KBM-7 (cell line): ENCODE measurements at places on chromosomes 7 and 10.

DNA sequence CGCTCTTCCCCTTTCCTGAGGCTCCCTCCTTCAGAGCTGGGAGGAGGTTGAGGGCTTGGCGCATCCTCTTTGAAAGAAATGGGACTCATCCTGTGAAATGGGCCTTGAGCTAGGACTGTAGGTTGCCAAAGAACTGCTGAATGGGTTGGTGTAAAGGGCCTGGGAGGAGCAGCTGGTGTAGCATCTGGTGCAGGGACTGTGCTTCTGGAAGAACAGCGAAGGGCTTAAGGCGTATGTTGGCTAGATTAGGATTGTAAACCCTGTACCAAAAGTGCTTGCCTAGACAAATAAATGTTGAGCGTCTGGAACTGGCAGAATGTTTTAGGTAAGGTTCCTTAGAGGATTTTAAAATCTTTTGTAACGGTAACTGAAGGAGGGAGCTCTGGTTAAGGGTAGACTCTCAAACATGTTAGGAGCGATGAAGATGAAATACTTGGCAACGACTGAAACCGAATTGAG is 563 bp downstream of the STAM start:
- no peak for DNase-seq

DNA sequence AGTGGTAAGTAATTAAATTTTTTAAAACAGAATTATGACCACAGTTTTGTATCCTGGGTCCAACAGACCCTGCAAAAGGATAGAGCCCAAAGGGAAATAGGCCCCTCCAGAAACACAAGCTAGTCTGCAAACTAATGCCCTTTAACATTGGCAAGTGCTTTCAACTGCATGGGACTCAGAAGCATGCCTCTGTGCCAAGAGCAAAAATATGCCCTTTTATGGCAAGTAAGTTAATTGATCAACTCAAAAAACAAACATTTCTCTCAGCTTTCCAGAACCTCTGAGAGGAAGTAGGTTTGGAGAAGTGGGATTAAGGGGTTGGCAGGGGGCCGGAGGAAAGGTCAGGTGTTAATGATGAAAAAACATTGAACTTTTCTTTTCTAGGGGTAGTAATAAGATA is 186.6 kb upstream of the PRSS1 start:
- no peak for DNase-seq

DNA sequence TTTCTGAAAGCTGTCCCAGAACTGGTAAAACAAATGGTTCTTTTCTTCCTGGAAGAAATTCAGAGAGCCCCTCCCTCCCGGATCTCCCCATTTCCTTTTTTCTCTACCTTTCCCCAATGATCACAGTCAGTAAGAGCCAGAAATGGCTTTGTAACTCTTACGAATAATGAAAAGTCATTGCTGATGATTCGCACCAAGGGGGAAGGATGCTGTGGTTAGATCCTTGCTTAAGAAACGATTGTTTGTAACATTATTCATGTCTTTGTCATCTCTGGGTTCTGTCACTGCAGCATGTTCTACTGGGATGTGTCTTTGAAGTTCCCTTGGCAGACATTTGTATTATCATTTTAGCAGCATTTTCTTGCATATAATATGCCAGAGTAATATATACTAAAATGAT is 138.9 kb downstream of the CACNB2 start:
- no peak for DNase-seq

DNA sequence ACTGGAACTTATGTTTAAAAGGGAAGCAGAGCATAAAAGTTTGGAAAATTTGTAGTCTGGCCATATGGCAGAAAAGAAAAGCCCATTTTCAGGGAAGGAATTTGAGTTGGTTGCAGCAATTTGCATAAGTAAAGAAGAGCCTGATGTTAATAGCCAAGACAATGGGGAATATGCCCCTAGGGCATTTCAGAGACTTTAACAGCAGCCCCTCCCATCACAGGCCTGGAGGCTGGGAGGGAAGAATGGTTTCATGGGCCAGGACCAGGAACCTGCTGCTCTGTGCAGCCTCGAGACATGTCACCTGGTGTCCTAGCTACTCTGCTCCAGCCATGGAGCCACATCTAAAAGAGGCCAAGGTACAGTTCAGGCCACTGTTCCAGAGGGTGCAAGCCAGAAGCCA is 35.3 kb downstream of the HTR7 start:
- no peak for DNase-seq

- peak; percentile 39 for DNase-seq
These were observed 55.0 kb downstream of the PODXL start for GRCh38 chr7:131501422-131501821.

DNA sequence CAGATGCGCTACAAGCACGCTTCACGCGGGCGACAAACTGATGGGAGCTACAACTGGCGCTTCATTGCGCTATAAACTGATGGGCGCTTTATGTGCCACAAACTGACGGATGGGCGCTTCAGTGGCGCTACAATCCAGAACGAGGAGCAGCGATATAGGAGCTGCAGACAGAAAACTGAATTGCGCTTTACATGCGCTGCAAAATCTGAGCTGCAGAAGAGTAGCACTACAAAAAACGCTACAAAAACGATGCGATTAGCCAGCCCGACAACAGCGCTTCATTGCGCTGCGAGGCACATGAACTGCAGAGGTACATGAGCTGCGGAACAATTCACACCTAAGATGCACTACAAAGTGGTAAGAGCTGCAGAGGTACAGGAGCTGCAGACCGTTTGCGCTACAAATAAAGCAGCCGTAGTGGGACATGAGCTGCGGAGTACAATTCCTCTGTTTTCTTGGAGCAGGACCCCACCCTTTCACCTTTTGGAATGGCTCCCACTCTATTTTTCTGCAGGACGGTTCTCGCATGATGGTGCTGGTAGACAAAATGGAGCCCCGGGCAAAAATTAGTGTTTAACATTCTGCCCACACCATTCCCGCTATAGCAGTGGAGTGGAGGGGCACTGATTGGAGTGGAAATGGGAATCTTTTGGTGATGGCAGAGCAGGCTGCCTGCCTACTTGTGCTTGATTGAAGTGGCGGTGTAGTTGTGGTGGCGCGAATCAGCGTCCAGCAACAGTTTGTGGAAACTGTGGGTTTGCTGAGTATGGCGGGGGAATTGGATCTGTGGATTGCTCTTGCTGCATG is 1.2 kb upstream of the SGCE start:
- peak; percentile 55 for DNase-seq

GRCh38 chr10:94780844-94781243 is 18.4 kb downstream of the CYP2C19 start:
- no peak for DNase-seq

GRCh38 chr7:1917221-1918062 is 247.4 kb downstream of the ELFN1 start:
- no peak for DNase-seq

DNA sequence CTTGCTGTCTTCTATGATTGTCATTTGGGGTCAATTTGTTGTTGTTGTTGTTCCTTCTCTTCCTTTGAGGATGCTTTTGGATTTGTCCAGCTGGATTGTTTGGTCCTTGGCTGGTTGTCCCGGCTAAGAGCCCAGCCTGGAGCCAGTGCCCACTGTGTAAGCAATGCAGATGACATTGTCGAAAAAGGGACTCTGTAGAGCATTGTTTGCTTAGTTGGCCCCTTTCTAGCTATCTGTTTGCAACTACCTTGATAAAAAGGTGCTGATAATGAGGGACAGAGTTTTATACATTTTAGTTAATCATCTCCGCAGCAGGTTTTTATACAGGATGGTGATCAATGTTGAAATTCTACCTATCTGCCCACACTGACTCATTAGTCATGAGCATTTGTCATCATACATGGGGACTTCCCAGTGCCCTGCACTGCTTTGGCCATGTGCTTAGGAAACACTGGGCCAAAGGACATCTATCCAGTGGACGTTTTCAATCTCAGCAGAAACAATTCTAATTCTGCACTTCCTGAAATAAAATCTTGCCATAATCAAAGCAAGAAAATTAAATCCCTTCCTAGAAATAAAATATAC is 311.9 kb downstream of the GRM8 start:
- no peak for DNase-seq

- no peak for DNase-seq
These were observed 80.0 kb upstream of the PRKAR2B start for GRCh38 chr7:106964466-106964865.

GRCh38 chr7:55508221-55509011 is 63.9 kb downstream of the VOPP1 start:
- DNase-seq: no peak

- DNase-seq: peak; percentile 66
These were observed 16.8 kb upstream of the ABCB5 start for GRCh38 chr7:20598459-20599309.

- DNase-seq: no peak
These were observed 424.0 kb downstream of the PLXNA4 start for GRCh38 chr7:132152131-132152889.

DNA sequence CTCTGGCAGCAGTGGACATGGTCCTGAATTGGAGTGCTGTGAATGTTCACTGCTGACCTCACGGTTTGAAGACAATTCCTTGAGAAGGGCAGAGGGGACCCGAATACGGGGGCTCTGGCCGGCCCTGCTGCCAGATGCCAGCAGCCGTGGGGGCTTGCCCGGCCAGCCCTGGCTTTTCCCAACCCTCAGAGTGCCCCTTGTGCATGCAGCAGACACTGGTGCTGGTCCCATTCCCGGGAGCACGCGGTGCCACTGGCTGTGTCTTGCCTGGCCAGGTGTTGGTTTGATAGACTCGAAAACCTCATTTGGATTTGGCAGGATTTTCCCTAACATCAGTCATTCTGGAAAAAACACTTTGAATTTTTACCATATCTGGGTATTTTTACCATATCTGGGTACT is 49.1 kb downstream of the LHPP start:
- no peak for DNase-seq

GRCh38 chr7:73606801-73607691 is 17.3 kb downstream of the MLXIPL start:
- peak; percentile 58 for DNase-seq

- DNase-seq: no peak
These were observed 33.0 kb upstream of the NOBOX start for GRCh38 chr7:144436500-144436899.

DNA sequence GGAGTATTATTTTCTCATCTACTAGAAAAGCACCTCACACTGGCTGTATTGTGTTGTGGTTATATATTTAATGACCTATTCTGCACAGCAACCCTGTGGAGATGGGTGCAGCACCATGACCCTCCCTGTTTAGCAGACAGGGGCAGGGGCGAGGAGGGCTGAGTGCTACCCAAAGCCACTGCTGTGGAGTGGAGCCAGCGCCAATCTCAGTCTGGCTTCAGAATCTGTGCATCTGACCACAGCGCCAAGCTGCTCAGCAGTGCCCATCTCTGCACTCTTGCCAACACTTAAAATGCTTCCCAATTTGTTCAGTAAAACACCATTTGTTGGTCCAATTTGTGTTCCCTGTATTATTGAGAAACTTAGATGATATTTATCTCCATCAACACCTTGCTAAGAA is 239.1 kb downstream of the ZMYND11 start:
- no peak for DNase-seq

DNA sequence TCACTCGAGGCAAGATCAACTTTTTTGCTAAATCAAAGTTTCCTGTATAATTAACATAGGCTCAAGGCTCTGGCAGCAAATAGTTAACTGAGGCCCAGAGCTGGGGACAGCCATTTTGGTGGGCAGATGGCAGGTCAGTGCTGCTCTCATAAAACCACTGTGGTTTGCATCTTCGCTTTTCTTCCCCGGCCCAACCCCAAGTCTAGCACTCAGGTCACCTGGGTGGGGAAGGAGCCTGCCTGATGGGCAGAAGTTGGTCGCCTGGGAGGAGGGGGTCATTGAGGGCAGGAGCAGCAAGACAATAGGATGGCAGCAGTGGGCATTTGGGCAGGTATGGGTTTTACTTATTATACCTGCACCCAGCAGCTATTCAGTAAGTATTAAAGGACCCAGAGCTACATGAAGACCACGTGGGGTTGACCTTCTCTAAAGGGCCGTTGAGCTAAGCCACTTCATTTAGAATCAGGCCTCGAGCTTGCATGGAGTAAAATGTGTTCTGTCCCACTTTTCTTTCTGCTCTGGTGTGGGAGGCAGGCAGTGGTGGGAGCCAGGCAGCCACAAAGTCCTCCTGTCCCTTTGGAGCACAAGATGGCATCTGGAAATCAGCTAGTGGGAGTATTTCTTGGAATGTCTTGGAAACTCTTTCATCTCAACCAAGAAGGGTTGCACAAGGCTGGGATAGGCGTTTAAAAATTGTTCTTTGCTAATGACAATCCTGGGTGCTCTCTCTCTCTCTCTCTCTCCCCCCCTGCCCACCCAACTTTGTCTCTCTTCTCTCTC is 133.4 kb downstream of the SPAG6 start:
- no peak for DNase-seq

DNA sequence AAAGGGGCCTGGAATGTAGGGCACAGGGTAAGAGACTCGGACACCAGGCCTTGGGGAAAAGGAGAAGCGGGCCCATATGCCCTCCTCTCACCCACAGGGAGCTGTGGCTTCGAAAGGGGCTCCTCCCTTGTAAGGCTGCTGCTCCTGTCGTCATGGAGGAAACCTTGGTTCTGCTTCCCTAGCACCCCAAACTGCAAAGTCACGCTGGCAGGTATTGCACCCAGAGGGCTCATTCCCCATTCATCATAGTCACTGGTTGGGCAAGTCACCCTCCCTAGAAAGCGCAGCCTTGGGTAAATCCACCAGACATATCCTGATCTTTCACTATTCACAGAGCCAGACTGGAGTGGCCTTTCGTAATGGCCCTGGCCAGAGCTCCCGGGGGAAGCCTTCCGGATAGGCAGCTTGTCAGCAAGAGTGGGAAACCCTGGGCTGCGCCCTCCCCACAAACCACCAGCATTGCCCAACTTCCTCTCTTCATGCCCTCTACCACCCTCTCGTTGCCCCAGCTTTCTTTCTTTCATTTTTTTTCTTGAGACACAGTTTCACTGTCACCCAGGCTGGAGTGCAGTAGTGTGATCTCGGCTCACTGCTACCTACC is 121.0 kb downstream of the HIP1 start:
- peak; percentile 99 for DNase-seq

GRCh38 chr7:110442381-110442837 is 648.5 kb upstream of the LRRN3 start:
- peak; percentile 54 for DNase-seq

DNA sequence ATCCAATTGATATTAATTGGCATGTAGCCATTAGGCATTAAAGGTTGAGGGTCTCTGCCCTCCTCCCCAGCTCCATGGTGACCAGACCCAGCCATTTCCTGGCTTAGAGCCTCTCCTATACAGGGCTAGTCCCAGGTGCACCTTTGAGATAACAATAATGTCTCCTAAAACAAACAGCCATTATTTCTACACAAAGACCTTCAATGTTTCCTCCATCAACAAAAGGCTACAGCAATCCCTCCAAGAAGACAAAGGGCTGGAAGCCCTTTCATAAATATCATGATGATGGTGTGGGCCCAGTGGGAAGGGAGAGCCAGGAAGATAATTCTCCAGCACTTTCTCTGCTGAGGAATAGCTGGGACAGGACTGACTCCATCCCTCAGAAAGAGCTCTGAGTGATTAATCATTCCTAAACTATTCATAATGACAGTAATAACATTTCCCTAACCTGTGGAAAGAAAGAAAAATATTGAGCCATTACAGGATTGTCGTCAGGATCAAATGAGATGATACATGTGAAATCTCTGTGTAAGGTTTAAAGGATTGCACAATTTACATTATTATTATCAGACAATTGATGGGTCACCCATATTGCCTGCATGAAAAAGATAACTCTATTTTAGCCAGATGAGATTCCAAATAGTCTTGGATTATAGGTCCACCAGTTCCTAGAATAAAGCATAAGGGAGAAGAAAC is 10.2 kb downstream of the PKD2L1 start:
- no peak for DNase-seq

- peak; percentile 6 for DNase-seq
These were observed 199.3 kb downstream of the PARD3 start for GRCh38 chr10:34615770-34616169.
